Stimulated activated naive B cell treated with anti-CD40 and anti-IgM and Interleukin-4, amounts not matched to agents 10 μg/mL and 1 μg/mL and 100 μg/mL, for 72 hours (primary cell): ENCODE measurements at places on chromosomes 6 and 20.

- DNase-seq: no peak
These were observed 252.3 kb upstream of the FOXQ1 start for GRCh38 chr6:1059596-1059995.

DNA sequence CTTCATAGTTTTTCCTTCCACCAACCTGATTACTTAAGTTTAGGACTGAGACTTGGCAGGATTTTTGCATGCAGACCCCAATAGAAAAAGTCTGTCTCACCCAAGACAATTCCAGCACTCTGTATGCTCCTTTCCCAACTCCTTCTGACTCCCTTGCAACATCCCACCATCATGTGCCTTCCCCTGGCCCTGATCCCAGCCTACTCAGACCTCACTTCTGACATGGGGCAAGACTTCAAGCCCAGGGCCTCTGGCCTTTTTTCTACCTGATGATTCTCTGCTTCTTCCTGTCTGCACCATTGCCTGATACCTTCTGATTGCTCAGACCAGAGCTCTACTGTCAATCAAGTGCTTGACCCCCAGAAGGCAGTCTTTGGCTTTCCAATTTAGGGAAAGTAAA is 96.6 kb downstream of the HAO1 start:
- no peak for DNase-seq

DNA sequence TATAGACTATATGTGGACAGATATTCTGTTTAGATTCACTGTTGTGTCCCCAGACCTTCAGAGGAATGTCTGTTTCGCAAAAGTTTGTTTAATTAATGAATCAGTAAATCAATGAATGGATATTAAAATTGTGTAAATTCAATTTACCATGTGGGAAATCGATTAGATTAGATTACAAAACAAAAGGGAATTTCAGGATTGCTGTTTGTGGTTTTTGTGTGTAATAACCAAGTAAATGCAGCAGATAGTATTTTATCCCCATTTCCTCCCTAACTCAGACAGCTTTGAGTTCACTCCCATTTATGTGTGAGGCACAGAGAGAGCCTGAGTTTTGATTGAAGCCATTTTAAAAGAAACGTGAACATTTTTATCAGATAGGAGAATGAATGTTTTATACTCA is 214.8 kb downstream of the ADGB start:
- no peak for DNase-seq

GRCh38 chr6:8441452-8441851 is 6.1 kb upstream of the SLC35B3 start:
- no peak for DNase-seq

- no peak for DNase-seq
These were observed 105.2 kb downstream of the SMOC2 start for GRCh38 chr6:168546151-168546550.

DNA sequence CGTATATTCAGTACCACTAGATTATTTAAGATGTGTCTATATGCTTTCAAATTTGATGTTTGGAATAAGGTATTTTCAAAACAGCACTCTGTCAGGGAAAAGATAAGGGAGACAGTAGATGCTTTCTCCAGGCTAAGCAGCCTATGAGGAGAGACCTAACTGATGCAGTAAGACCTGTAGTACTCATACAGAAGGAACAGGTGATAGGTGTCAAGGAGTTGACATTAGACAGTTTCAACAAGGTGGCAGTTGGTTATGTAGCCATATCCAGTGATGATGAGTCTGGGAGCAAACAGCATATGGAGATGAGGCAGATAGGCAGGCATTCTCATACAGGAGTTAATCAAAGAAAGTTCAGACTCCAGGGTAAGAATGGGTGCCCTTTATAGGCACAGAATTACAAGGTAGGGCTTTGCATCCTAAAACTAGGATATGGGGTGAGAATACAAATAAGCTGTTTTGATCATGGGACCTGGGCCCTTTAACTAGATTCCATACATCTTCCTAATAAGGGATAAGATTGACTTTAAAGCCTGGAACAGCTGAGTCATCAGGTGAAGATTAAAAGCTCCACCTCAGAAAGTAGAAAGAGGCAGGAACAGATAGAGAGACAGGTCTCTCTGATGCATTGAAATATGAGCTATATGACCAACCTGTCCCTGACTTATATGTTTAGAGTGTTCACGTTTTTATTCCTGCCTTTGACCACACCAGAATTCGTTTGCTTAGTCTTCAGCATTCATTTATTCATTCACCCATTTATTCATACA is 7.9 kb downstream of the RSPH4A start:
- DNase-seq: no peak

DNA sequence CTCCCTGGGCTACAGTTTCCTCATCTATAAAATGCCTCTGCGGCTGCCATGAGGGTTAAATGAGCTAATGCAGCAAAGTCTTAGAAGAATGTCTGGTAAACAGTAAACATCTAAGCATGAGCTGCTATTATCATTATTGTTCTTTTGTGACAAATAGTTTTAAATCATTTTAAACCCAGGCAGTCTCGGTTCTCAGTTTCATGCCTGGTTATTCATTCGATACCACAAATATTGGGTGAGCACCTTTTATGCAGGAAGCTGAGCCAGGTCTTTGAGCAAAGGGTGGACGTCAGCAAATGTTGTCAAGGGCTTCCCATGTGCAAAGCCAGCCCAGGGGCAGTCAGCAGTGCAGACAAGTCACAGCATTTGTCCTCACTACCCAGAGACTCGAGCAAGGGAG is 128.7 kb downstream of the NFATC2 start:
- no peak for DNase-seq
